GM12865 (cell line): ENCODE measurements at places on chromosomes 7 and 10.
A peak's percentile ranks its signal among the peaks of the same experiment; 100 is the strongest.

DNA sequence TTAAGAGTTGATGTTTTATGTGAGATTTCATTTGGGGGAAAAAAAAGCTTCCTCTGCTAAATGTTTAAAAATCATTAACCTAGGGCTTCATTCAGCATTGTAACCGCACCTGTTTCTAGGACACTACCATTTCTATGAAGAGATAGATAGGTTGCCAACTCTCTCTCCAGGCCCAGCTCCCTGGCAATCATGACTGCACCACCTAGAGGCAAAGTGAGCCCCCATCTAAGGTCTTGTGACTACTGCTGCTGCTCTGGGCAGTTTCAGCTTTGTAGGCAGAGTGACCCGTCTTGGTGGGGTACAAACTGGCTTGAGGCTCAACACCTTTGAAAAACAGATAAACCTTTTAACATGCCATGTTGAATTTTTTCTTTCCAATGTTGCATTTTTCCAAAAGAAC is 27.3 kb upstream of the MRC1 start:
- peak; percentile 6 for DNase-seq

- no peak for DNase-seq
Observed at GRCh38 chr7:129741743-129742213, 130.3 kb downstream of the NRF1 start.

GRCh38 chr10:122279725-122280141 is 8.6 kb downstream of the BTBD16 start:
- peak; percentile 39 for DNase-seq

DNA sequence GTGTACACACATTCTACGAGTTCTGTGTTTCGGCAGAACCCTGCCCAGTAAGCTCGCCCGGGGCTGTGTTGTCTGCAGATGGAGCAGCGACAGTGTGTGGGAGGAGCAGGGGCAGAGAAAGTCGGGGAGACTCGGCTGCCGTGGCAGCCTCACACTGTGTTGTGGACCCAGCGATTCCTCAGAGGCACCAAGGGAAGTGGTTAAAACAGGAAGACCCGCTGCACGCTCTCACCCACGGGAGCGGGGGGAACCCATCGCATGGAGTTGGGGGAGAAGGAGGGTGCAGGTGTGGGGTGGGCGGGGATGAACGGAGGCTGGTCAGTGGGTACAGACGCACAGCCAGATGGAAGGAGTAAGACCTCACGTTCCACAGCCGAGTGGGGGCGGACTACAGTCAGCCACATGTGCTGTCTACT is 250.2 kb downstream of the ELFN1 start:
- no peak for DNase-seq

- DNase-seq = no peak
Observed at GRCh38 chr7:51702673-51703072, 386.1 kb upstream of the COBL start.

- DNase-seq = no peak
Observed at GRCh38 chr7:39259391-39260003, 281.8 kb downstream of the POU6F2 start.

DNA sequence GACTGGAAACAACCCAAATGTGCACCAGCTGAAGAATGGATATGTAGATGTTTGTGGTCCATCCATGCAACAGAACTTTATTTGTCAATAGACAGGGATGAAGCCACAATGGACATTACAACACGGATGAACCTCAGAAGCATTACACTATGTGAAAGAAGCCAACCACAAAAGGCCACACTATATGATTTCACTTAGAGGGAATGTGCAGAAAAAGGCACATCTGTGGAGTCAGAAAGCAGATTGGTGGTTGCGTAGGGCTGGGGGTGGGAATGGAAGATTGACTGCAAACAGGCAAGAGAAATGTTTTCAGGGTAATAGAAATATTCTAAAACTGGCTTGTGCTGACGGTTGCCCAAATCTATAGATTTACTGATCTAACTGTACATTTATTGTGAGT is 34.3 kb upstream of the WASHC2A start:
- DNase-seq = no peak

DNA sequence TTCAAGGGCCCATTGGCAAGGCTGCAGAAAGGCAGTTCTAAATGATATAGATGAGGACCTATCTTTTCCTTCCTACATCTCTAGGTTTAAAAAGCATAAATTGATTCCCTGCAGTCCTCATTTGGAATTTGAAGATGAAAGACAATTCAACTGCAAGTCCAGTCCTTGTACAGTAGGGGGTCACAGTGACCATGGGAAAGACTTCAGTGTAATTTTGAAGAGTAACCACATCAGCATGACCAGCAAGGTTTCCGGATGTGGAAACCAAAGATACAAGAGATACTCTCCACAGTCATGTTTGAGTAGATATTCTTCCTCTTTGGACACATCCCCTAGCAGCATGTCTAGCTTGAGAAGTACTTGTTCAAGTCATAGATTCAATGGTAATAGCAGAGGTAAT is 539.3 kb upstream of the TEX47 start:
- DNase-seq = peak; percentile 15

DNA sequence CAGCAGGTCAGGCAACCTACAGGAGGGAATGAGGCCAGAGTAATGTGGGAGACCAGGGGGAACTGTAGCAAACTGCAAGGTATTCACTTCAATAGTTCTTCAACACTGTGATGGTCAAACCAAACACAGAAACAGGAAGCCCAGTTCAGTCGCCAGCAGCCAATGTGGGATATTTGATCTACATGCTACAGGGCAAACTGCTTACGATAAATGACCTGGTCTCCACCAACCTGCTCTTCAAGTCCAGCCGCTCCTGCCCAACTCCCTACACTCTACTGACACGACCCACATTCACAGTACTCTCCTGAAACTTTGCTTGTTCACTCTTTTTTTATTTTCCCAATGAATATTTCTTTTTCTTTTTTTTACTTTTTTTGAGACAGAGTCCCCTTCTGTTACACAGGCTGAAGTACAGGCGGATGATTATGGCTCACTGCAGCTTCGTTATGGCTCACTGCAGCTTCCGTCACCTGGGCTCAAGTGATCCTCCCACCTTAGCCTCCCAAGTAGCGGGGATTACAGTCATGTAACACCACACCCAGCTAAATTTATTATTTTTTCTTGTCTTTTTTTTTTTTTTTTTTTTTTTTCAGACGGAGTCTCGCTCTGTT is 42.1 kb downstream of the MDH2 start:
- no peak for DNase-seq
